D341Med (cell line): ENCODE measurements at places on chromosomes 6 and 20.

DNA sequence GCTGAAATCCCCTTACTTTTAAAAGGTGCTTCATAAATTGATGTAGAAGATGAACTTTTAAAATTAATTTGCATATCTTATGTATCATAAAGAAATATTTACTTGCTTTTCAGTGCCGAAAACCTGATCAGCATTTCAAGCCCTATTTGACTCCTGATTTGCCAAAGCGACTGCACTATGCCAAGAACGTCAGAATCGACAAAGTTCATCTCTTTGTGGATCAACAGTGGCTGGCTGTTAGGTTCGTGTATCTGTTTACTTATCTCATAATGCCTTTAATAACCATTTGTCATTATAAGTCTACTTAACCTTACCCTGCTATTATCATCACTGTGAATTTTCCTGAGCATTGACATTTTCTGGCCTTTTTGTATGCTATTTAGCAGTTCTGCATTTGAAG is 7.8 kb downstream of the OR2A4 start:
- DNase-seq, result no peak

DNA sequence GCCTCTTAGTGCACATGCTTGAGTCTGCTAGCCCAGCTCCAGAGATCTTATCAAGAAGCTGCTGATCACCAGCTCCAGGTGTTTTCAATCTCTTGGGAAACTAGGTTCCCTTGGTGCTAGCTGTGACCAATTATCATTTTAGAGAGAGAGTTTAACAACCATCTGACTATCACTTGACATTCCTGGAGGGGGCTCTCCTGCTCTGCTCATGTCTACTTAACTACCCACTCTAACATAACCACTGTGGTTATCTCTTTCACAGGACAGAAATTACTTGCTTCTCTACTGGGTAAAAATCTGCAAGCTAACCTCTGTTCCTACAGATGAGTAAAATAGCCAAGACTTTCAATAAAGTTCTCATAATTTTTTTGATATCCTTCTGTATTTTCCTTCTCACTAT is 823.4 kb upstream of the GJE1 start:
- DNase-seq, result no peak

DNA sequence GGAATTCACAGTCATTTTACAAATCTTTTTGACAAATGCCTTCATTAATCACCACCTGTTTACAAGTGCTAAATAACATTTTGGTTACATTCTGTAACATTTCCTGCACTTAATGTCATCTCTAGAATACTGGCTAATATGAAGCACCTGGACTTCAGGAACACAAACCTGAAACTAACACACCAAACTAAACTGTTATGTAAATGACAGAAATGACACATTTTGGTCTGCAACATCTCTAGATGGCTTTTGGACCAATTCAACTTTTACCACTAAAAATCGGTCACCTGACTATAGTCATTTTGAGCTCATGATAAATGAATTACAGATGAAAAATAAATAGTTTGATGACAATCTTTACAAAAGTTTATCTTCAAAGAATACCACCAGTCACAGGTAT is 80.6 kb downstream of the ATG5 start:
- DNase-seq, result no peak

- no peak for DNase-seq
Observed at GRCh38 chr6:160039441-160039840, 70.6 kb downstream of the IGF2R start.

- no peak for DNase-seq
Observed at GRCh38 chr6:116387374-116387773, 16.6 kb downstream of the DSE start.
